ENCODE measurements at places on chromosomes 6 and 20. TPM values are rescaled to one million over a fixed set of nuclear protein-coding genes. Genes with fewer than 3 reads are reported as not detected.

SCRT2 gene
- 0.14 TPM for total RNA-seq

NT5DC1 gene
- total RNA-seq, result 70.1 TPM

SLC2A10 gene
- 12.0 TPM for total RNA-seq

PLN gene
- not detected for total RNA-seq

CYP21A2 gene
- total RNA-seq, result 1.4 TPM

ANKRD66 gene
- not detected for total RNA-seq

TMEM170B gene
- 5.4 TPM for total RNA-seq

BEND3 gene
- total RNA-seq, result 25.4 TPM

TSHZ2 gene
- 0.23 TPM for total RNA-seq

ULBP3 gene
- 5.6 TPM for total RNA-seq

POM121L2 gene
- 0.16 TPM for total RNA-seq

GJA10 gene
- not detected for total RNA-seq

DNA sequence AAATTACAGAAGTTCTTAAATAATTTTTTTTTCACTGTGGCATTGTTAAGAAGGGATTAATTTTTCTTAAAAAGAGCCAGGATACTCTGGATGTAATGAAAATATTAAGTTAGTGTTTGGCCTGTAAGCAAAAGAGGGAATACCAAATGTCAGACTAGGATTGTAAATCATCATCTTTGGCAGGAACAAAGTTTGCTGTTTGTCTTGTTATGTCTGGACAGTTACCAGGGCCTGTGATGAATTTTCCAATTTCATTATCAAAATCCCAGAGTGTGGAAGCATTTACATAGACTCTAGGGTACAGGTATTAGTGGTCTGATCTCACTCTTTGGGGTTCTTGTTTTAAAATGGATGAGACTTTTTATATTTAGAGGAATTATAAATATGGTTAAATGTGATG lies 26.1 kb downstream of the CEP57L1 start:
- H3K36me3 ChIP-seq, result no peaks in the 10 kb centered on the region
- no peak for DNase-seq
- no peak overlapping the region for H3K27ac ChIP-seq
- no peak overlapping the region for H3K4me3 ChIP-seq
- H3K4me1 ChIP-seq, result no peaks in the 10 kb centered on the region

DNA sequence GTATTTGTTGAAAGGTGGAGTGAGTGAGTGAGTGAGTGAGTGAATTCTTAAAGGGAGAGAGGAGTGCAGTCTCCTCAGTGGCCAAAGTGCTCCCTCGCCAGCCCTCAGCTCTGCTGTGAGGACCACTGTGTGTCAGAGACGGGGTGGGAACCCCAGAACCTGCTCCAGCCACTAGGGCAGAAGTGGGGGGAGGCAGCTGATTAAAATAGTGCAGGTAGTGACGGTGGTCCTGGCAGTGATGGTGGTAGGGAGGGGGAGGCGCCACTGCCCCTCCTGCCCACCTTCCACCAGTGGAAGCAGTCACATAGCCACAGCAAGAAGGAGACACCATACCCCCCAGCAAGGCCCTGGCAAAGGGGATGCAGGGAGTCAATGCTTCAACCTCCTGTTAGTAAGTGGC lies 133.5 kb downstream of the PHACTR3 start:
- no peak overlapping the region for H3K4me3 ChIP-seq
- H3K36me3 ChIP-seq, result no peaks in the 10 kb centered on the region
- no peaks in the 10 kb centered on the region for H3K4me1 ChIP-seq
- H3K27me3 ChIP-seq, result peaks cover 25% of the 10 kb centered on the region
- H3K27ac ChIP-seq, result no peak overlapping the region
- DNase-seq, result no peak

DNA sequence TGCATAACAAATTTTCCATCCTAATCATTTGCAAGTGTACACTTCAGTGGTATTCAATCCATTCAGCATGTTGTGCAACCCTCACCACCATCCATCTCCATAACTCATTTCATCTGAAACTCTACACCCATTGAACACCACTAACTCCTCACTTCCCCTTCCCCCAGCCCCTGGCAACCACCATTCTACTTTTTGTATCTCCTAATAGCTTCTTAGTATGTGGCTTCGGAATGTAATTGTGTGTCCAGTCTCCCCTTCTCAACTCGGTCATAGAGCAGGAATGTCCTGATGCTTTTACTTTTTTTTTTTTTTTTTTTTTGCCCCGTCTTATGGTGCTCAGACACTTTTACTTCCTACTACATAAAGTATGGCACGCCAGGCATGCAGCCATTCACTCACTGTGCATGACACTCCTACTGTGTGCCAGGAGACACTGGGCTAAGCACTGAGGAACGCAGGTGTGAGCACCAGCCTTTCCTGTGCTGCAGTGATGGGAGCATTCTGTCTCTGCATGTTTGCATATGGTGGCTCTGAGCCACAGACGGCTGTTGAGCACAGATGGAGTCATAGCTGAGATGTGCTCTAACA lies 15.3 kb downstream of the HCK start:
- no peak for DNase-seq
- H3K36me3 ChIP-seq, result no peaks in the 10 kb centered on the region
- H3K27me3 ChIP-seq, result no peaks in the 10 kb centered on the region
- H3K27ac ChIP-seq, result no peak overlapping the region
- H3K4me1 ChIP-seq, result peaks cover 10% of the 10 kb centered on the region

GRCh38 chr20:20036756-20037155 lies 15.5 kb downstream of the CRNKL1 start:
- no peak overlapping the region for H3K27ac ChIP-seq
- no peak overlapping the region for H3K4me3 ChIP-seq
- DNase-seq, result no peak
- H3K4me1 ChIP-seq, result peaks cover 5% of the 10 kb centered on the region
- peaks cover 69% of the 10 kb centered on the region for H3K36me3 ChIP-seq

- no peaks in the 10 kb centered on the region for H3K36me3 ChIP-seq
- H3K27ac ChIP-seq, result no peak overlapping the region
- peaks cover 3% of the 10 kb centered on the region for H3K4me1 ChIP-seq
- H3K4me3 ChIP-seq, result no peak overlapping the region
- peak; percentile 81 for DNase-seq
- no peaks in the 10 kb centered on the region for H3K27me3 ChIP-seq
These were observed 51.4 kb downstream of the TGM2 start for GRCh38 chr20:38113401-38114325.

DNA sequence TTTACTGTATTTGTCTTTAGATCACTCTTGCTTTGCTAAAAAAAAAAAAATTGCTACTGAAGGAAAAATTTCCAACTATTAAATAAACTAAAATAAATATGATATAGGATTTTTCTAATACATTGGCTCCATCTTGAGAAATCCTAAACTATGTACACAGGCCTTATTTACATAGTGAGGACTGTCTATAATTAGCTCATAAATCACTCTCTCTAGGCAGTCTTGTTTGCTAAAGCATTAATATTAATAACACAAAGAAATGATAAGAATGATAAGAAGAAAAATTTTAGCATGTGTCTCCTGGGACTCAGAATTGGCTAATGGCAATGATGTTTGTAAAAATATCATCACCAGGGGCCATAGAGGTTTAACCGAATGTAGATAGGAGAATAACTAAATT lies 13.3 kb upstream of the CRYBG1 start:
- H3K4me3 ChIP-seq, result no peak overlapping the region
- H3K36me3 ChIP-seq, result no peaks in the 10 kb centered on the region
- no peaks in the 10 kb centered on the region for H3K4me1 ChIP-seq
- H3K27me3 ChIP-seq, result no peaks in the 10 kb centered on the region

- H3K4me1 ChIP-seq, result peaks cover 30% of the 10 kb centered on the region
- DNase-seq, result peak; percentile 70
- H3K4me3 ChIP-seq, result peak overlapping the region; percentile 84
- peaks cover 3% of the 10 kb centered on the region for H3K27me3 ChIP-seq
These were observed 70.9 kb downstream of the HFE start for GRCh38 chr6:26158076-26158580.

DNA sequence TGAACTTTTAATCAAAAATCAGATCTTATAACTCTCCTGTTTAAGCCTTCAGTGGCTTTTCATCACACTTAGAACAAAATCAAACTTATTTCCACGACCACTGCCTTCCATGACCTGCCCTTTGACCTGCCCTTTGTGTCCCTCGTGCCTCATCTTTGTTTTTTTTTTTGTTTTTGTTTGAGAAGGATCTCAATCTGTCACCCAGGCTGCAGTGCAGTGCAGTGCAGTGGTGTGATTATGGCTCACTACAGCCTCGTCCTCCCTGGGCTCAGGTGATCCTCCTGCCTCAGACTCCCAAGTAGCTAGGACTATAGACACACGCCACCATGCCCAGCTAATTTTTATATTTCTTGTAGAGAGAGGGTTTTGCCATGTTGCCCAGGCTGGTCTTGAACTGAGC lies 86.8 kb downstream of the CNBD2 start:
- no peak overlapping the region for H3K27ac ChIP-seq
- peaks cover 12% of the 10 kb centered on the region for H3K4me1 ChIP-seq
- no peaks in the 10 kb centered on the region for H3K27me3 ChIP-seq
- H3K36me3 ChIP-seq, result no peaks in the 10 kb centered on the region
- DNase-seq, result no peak
- H3K4me3 ChIP-seq, result no peak overlapping the region

GRCh38 chr6:106608080-106608668 lies 21.1 kb downstream of the RTN4IP1 start:
- H3K27ac ChIP-seq, result no peak overlapping the region
- H3K4me3 ChIP-seq, result no peak overlapping the region
- peaks cover 41% of the 10 kb centered on the region for H3K4me1 ChIP-seq
- H3K27me3 ChIP-seq, result no peaks in the 10 kb centered on the region

- no peaks in the 10 kb centered on the region for H3K36me3 ChIP-seq
- H3K4me3 ChIP-seq, result no peak overlapping the region
- H3K27me3 ChIP-seq, result peaks cover 34% of the 10 kb centered on the region
- no peak overlapping the region for H3K27ac ChIP-seq
- DNase-seq, result no peak
These were observed 79.1 kb downstream of the SNAP25 start for GRCh38 chr20:10297684-10298240.

- no peaks in the 10 kb centered on the region for H3K27me3 ChIP-seq
- H3K27ac ChIP-seq, result no peak overlapping the region
- no peak for DNase-seq
- no peaks in the 10 kb centered on the region for H3K36me3 ChIP-seq
- H3K4me1 ChIP-seq, result peaks cover 16% of the 10 kb centered on the region
These were observed 32.4 kb downstream of the AAR2 start for GRCh38 chr20:36268440-36269342.

GRCh38 chr6:139533573-139534471 lies 159.4 kb upstream of the CITED2 start:
- H3K36me3 ChIP-seq, result no peaks in the 10 kb centered on the region
- H3K4me3 ChIP-seq, result no peak overlapping the region
- H3K4me1 ChIP-seq, result peaks cover 19% of the 10 kb centered on the region
- DNase-seq, result no peak

DNA sequence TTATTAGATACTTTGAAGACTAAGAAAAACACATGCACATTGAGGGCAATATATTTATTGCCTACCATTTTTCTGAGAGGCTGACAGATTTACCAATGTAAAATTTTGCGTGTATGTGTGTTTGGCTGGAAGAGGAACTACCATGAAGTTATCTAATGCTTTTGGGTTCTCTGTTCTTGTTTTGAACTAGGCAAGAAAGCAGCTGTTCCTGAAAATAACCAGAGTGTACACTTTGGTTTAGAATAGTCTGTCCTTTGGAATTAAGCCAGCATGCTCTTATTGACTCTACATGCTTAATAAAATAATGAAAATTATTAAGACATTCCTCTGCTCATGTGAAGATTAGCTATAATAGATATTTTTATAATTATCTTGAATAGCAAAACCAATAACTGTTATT lies 129.2 kb downstream of the MYB start:
- H3K4me3 ChIP-seq, result no peak overlapping the region
- no peaks in the 10 kb centered on the region for H3K36me3 ChIP-seq
- no peak for DNase-seq
- H3K4me1 ChIP-seq, result 0 out of 2 replicates have a peak, but pooled peaks cover 3% of the 10 kb centered on the region

- no peak overlapping the region for H3K4me3 ChIP-seq
- peaks cover 28% of the 10 kb centered on the region for H3K4me1 ChIP-seq
- DNase-seq, result no peak
- H3K27ac ChIP-seq, result no peak overlapping the region
These were observed 288.1 kb upstream of the SUPT3H start for GRCh38 chr6:45665859-45666258.

- H3K27me3 ChIP-seq, result no peaks in the 10 kb centered on the region
- no peak overlapping the region for H3K4me3 ChIP-seq
- H3K4me1 ChIP-seq, result peaks cover 58% of the 10 kb centered on the region
- H3K36me3 ChIP-seq, result no peaks in the 10 kb centered on the region
- no peak overlapping the region for H3K27ac ChIP-seq
These were observed 98.0 kb upstream of the NHSL1 start for GRCh38 chr6:138597336-138597735.

- peaks cover 8% of the 10 kb centered on the region for H3K4me1 ChIP-seq
- H3K27me3 ChIP-seq, result no peaks in the 10 kb centered on the region
- H3K36me3 ChIP-seq, result peaks cover 11% of the 10 kb centered on the region
- peak overlapping the region; percentile 41 for H3K27ac ChIP-seq
These were observed 5.6 kb downstream of the ABHD16A start for GRCh38 chr6:31697555-31697954.

GRCh38 chr20:16821211-16822089 lies 73.3 kb downstream of the OTOR start:
- H3K4me1 ChIP-seq, result no peaks in the 10 kb centered on the region
- H3K27ac ChIP-seq, result no peak overlapping the region
- peaks cover 15% of the 10 kb centered on the region for H3K36me3 ChIP-seq
- H3K4me3 ChIP-seq, result no peak overlapping the region

- H3K27ac ChIP-seq, result no peak overlapping the region
- no peak overlapping the region for H3K4me3 ChIP-seq
- no peaks in the 10 kb centered on the region for H3K27me3 ChIP-seq
- H3K36me3 ChIP-seq, result peaks cover 62% of the 10 kb centered on the region
- 0 out of 2 replicates have a peak, but pooled peaks cover 3% of the 10 kb centered on the region for H3K4me1 ChIP-seq
These were observed 5.9 kb downstream of the ESF1 start for GRCh38 chr20:13778827-13779226.

- H3K27ac ChIP-seq, result no peak overlapping the region
- no peaks in the 10 kb centered on the region for H3K36me3 ChIP-seq
- no peak for DNase-seq
- no peaks in the 10 kb centered on the region for H3K4me1 ChIP-seq
These were observed 144.0 kb downstream of the LRRC1 start for GRCh38 chr6:53938810-53939209.

GRCh38 chr6:139920776-139921100 lies 546.3 kb upstream of the CITED2 start:
- peaks cover 32% of the 10 kb centered on the region for H3K4me1 ChIP-seq
- no peak for DNase-seq
- H3K36me3 ChIP-seq, result no peaks in the 10 kb centered on the region
- no peak overlapping the region for H3K4me3 ChIP-seq
- no peak overlapping the region for H3K27ac ChIP-seq

DNA sequence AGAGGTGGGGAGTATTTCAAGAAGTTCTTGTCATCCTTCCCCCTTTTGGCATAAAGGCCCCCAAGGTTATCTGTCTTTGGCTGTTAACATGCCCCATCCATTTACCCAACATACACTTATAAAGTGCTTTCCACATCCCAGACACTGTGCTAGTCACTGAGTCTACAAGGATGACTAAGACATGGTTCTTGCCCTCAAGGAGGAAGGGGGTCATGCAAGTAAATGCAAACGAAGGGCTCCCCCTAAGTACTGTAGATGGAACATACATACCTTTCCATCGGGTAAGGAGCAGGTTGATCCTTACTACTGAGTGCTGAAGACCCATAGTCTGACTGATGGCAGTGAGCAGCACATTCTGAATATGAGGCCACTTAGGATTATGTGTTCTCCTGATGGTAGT lies 38.3 kb downstream of the HECA start:
- peaks cover 17% of the 10 kb centered on the region for H3K4me1 ChIP-seq
- H3K36me3 ChIP-seq, result peaks cover 6% of the 10 kb centered on the region
- H3K4me3 ChIP-seq, result no peak overlapping the region
- DNase-seq, result no peak
- no peaks in the 10 kb centered on the region for H3K27me3 ChIP-seq
- H3K27ac ChIP-seq, result no peak overlapping the region

Data from WTC11 (cell line).